Activated B cell treated with CpG ODN at 0.5 μM for 24 hours (primary cell): ENCODE measurements at places on chromosomes 4 and X. TPM values are rescaled to one million over a fixed set of nuclear protein-coding genes. Genes with fewer than 3 reads are reported as not detected.

PAGE1 gene
- not detected in 2 replicates for total RNA-seq

FAM114A1 gene
- 3.3 and 4.5 TPM in 2 replicates for total RNA-seq

MAGEH1 gene
- 8.4 and 9.8 TPM in 2 replicates for total RNA-seq

GAGE1 gene
- total RNA-seq = not detected in 2 replicates

NPY2R gene
- total RNA-seq = not detected in 2 replicates

TLR6 gene
- total RNA-seq = 59.1 and 64.7 TPM in 2 replicates

HHIP gene
- total RNA-seq = not detected in 2 replicates

UGT2A2 gene
- total RNA-seq = not detected in 2 replicates

RS1 gene
- total RNA-seq = not detected in 2 replicates

ARMCX1 gene
- total RNA-seq = 0.38 and 0.42 TPM in 2 replicates

CAPN6 gene
- not detected in 2 replicates for total RNA-seq

FGA gene
- not detected in 2 replicates for total RNA-seq

HDX gene
- total RNA-seq = 2.5 and 2.9 TPM in 2 replicates
